ENCODE measurements at places on chromosomes 3 and 15. TPM values are rescaled to one million over a fixed set of nuclear protein-coding genes. Genes with fewer than 3 reads are reported as not detected.

DNA sequence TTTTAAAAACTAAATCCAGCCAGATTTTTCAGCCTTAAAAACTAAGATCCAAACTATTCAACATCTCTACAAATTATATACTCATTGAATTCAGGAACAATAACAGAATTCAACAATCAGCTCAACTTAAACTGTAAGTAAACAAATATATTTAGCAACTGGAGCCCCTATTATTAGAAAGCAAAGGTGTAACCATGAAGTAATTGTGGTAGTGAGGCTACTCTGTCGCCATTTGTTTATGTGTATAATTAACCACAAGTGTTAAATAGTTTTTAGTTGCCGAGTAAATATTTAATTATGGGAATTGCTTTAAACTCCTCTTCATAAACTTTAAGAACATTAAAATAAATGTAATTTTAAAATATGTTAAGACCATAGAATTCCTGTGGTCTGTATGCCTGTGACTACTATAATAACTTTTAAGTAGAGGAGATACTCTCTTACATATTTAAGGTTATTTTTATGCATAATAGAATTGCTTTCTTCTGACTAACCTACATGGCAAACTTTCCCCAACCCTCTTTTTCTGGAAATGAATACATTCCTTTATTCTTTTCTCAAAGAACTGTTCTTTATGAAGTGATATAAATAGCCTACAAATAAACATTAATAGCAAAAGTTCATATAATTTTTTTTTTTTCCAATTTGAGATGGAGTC lies 51.2 kb downstream of the MFN1 start:
- no peak for DNase-seq

BMF gene
- total RNA-seq, result 4.9 TPM

ABHD14A gene
- total RNA-seq, result 28.1 TPM

GRCh38 chr3:186997061-186997460 lies 66.7 kb downstream of the ST6GAL1 start:
- DNase-seq, result no peak

DNA sequence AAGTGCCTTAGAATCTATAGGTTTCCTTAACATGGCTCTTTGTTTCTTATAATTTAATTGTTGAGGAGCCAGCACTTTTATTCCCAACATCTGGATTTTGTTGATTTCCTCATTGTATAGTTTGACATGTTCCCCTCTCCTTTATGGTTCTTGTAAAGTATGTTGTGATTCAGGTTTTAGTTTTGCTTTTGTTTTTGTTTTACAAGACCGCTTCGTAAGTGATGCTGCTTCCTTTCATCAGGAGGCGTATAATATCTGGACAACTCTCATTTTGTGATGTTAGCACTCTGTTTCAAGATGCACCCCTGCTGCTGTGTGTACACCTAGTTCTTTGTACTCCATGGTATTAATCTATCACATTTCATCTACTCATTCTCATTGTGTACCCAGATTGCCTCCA lies 48.7 kb downstream of the SLC49A4 start:
- DNase-seq, result no peak

All from omental fat pad (tissue), 4 donors.